ENCODE measurements at places on chromosomes 6 and 20.
A peak's percentile ranks its signal among the peaks of the same experiment; 100 is the strongest.

GRCh38 chr6:146913842-146914488 is 290.3 kb upstream of the STXBP5 start:
- DNase-seq = no peak

DNA sequence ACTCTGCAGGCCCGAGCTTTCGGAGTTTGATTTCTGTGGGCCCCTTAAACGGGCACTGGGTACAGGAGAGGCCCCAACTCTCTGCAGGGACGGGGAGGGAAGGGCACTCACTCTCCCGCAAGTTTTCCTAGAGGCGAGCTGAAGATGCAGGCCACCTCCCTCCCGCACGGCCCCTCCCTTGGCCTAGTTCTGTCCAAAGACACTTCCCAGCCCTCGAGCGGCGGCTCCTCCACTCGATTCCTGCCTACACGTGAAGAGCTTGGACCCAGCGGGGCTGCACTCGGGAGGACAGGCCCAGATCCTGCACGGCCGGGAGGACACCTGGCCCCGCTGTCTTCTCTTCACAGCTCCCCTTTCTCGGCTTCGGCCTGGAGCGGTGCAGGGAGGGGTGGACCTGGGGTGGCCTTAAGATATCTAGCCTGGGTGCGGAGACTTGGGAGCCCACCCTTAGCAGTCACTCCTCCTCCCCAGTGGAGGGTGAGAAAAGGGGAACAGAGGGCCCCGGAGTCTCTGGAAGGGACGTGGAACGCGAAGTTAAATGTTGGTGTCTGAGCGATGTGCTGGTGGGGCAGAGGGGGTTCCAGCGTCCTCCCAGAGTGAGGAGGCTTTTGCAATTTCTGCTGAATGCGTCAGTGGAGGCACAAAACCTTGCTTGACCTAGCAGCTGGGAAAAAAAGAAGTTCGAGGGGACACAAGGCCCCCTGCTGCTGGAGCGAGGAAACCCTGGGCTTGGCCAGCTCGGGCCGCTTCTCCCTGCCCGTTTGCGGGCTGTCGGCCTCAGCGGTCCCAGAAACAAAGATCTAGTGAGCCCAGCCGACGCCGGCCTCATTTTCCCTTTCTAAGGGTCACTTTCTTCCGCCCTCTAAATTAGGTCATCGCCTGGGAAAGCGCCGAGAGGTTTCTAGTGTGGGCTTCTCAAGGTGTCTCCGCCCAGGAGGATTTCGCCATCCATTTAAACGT is 4.9 kb downstream of the OLIG3 start:
- no peak for DNase-seq

DNA sequence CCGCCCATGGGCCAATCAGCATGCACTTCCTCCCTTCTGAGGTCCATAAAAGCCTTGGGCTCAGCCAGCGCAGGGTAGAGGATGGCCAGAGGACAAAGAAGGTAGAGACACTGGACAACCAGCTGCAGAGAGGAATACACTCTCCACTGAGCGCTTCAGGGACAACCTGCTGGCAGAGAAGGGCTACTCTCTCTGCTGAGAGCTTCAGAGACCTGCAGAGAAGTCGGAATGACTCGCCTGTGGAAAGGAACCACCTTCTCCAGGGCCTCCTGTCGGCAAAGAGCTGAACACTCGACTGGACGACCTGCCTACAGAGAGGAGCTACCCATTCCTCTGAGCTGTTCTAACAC is 31.4 kb upstream of the SLA2 start:
- DNase-seq = no peak

- no peak for DNase-seq
Measured at GRCh38 chr6:166560222-166560621, 26.3 kb downstream of the RAMACL start.

GRCh38 chr20:57712851-57713504 is 3.2 kb upstream of the PMEPA1 start:
- no peak for DNase-seq

DNA sequence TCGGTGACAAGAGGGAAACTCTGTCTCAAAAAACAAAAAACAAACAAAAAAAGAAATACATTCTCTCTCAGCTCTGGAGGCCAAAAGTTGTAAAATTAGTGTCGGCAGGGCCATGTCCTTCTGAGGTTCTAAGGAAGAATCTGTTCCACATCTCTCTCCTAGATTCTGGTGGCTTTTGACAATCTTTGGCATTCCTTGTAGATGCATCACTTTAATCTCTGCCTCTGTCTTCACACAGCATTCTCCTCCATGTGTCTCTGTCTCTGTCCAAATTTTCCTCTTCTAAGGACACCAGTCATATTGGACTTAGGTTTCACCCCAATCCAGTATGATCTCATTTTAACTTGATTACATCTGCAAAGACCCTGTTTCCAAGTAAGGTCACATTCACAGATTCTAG is 9.1 kb downstream of the PPP2R5D start:
- DNase-seq = no peak

DNA sequence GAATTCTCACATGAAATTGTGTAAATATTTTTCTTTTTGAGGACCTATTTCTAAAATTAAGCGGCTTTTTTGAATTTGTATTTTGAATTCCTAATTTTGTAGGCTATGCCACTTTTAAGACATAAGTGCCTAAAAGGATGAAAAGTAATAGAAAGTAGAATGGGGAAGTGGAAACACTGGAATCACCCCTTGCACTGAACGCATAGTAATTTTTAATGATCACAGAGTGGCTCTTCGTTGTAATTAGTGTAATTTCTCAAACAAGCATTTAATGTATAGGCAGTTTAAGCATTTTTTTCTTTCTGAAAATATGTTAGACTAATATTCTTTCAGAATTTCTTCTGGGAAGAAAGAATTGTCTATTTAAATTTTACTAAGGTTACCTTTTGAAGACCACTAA is 73.2 kb downstream of the ARID1B start:
- no peak for DNase-seq

DNA sequence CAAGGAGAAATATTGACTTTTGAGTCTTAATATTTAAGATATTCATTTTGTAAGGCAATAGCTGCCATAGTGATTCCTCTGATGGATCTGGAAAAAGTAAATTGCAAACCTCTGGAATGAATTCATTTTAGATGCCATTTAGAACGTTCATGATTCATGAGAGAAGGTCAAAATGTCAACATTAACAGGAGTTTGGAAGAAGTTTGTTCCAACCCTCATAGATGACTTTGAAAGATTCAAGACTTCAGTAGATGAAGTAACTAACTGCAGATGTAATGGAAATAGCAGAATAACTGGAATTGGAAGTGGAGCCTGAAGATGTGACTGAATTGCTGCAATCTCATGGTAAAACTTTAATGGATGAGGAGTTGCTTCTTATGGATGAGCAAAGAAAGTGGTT is 100.9 kb upstream of the CCN2 start:
- no peak for DNase-seq

DNA sequence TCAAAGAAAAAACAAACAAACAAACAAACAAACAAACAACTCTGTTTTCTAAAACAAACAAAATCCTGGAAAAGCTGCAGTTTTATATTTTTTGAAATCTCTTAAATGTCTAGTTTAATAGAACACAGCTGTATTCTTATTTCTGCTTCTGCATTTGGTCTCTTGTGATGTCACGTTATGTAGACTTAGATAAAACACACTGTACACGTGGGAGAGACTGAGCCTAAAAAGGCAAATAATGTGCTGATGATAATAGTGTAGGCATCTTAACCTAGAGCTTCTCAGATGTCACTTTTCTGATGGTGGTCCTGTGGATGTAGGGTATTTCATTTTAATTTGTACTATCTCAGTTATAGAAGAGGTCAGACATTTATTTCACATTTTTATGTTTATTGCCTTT is 261.7 kb downstream of the UTRN start:
- DNase-seq = no peak

DNA sequence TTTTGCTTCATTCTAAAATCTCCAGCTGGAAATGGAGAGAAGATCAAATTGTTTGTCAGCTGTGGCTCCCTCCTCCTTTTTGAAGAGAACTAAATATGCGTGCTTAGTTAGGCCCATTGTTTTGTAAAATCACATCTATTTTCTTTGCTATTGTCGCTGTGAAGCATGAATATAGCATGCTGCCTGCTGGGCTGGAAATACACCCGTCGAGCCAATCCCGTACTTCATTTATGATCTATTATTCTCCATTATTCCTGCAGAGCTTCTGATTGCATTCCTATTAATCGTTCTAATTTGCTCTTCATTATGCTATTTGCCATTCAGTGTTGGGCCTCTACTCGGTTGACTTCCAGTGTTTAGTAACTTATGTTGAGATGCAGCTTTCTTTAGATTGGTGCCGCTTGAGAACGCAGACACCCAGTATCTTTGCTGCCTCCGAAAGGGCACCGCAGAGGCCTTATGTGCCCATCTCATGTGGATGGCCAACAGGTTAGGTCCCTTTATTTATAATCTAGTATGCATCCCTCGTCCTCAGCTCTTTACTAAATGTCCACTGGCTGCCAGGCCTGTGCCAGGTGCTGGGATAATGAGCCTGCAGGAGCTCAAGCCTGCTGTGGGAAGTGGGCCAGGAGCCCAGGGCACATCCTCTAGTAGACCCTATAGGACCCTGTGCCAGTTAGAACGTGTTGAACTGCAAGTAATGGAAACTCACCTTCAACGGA is 45.6 kb downstream of the FAM50B start:
- no peak for DNase-seq

- DNase-seq = no peak
Measured at GRCh38 chr20:45313943-45314342, 5.8 kb upstream of the MATN4 start.

- peak; percentile 25 for DNase-seq
Measured at GRCh38 chr20:23889775-23890187, 10.2 kb upstream of the CST5 start.

DNA sequence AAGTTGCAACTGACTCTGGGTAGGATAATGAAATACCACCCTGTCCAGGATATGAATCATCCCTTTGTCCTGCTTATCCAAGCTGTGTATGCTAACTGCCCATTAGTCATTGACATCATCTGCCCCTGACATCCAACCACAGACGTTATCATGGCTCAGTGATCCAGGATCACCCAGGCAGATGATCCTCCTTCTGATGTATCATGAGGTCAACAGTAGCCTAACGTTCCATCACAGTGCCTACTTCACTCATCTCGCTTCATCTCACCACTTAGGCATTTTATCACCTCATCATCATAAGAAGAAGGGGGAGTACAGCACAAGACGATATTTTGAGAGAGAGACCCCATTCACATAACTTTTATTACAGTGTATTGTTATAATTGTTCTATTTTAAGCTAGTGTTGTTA is 13.4 kb upstream of the BTN3A2 start:
- peak; percentile 43 for DNase-seq

DNA sequence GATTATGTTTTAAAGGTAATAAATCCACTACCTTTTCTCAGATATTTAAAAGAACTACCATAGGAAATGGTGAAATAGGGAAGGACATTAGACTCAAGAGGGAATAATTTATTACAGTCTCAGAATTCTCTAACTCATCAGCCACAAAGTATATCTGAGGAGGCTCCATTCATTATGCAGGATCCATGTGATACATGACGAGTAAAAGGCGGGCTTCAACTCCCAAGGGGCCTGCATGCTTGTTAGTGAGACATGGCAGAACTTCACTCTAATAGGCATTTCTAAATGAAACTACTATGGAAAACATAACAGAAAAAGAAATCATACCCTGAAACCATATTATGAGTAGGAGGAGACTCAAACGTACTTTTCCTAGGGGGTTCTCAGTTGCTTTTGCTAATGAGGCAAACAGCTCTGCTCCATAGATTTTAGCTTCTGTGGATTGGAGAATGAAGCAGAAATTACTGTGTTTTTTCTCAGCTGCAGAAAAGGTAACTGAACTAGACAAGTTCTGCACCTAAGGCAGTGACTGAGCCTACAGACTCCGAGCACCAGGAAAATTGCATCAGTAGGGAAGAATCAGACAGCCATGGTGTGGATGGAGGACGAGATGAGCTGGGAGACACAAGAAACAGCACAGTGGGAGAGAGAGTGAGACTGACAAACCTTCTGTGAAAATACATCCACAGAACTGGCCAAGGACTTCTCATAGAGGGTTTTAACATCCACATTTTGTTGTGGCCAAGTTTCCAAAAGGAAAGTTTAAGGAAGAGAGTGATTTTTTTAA is 254.6 kb upstream of the PRDM1 start:
- DNase-seq = no peak
